ENCODE measurements at places on chromosomes 7 and 10.

DNA sequence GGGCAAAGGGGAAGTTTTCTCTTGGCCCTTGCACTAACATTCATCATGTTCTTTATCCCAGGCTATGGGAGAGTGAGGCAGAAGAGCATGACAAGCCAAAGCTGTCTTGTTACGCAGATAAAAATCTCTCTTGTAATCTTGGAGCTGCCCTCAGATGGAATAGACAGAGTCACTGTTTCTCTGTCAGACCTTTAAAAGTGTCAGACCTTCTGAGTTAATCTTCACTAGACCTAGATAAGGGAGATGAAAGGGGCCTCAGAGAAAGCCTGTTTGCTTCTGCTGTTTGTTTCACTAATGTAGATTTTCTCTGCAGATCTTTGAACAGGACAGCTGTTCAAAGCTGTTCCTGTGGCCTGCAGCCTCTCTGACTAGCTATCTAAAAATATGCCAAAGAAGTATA lies 112.9 kb downstream of the KIF20B start:
- DNase-seq = no peak

- DNase-seq = no peak
Measured at GRCh38 chr7:67659091-67659490, 662.5 kb downstream of the TYW1 start.

GRCh38 chr10:46555366-46555712 lies 1.1 kb downstream of the GPRIN2 start:
- DNase-seq = no peak

DNA sequence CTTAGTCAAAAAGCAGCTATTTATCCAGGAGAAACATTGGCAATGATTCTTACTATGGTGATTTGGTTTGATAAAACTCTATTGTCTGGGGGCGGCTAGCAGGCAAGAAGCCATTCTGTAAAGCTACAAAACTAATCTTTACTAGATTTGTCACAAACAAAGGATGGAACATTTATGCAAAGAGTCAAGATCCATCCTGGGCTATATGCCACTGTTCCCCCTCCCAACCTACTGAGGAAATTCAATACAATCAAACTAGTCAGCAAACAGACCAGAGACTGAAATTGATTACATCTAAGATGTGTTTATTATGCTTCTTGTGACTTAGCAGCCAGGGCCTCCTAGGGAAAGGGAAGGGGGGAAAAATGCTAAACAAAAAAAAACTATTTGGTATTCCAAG lies 397.6 kb downstream of the GPAM start:
- DNase-seq = no peak

DNA sequence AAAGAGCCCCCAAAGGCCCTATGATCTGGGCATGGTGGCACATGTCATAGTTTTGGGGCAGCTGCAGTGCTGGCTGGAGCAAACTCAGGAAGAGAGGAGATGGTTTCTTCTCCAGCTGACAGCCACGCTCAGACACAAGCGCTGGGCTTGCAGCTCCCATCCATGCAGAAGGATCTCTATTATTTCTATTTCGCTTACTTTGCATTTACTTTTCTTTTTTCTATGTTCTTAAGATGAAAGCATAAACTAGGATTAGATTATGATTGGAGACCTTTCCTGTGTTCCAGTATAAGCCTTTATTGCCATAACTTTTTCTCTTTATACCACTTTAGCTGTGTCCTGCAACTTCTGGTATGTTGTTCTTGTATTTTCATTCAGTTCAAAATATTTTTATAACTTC lies 5.0 kb downstream of the JAKMIP3 start:
- DNase-seq = no peak

GRCh38 chr7:94243066-94243711 lies 151.5 kb upstream of the COL1A2 start:
- no peak for DNase-seq

GRCh38 chr7:83457022-83457892 lies 191.7 kb downstream of the SEMA3E start:
- DNase-seq = no peak

- no peak for DNase-seq
Measured at GRCh38 chr10:85311613-85312337, 983.4 kb downstream of the CCSER2 start.

DNA sequence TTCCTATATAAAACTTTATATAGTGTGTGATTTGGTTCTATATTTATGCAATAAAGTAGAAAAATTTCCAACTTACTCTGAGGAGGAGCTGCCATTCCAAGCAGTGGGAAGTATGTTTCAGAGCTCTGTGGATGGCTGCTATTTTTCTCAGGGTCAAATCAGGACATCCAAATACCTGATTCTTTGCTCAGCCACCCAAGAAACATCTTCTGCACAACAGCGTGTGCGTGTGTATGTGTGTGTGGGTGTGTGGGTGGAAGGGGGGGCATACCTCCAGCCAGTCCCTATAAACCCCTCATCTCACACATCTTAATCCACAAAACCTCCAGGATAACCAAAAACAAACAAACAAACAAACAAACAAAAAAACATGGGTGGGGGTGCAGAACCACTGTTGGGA lies 66.3 kb upstream of the EMX2 start:
- DNase-seq = no peak

DNA sequence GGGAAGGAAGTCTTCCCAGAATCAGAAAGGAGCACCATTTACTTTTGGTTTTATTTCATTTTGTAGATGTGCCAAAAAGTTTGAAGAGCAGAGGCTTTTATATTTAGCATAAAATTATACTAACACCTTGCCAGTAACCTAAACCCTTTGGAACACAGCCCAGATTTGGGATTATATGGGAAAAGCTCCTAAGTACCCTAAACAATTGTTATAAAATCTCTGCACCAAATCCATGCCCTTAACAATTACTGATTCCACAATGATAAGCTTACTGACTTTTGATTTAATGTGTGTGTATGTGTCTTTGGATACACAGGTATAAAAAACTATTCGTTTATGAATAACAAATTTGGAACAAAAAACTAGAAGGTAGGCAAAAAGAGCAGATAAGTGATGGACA lies 39.0 kb upstream of the TMEM229A start:
- no peak for DNase-seq

DNA sequence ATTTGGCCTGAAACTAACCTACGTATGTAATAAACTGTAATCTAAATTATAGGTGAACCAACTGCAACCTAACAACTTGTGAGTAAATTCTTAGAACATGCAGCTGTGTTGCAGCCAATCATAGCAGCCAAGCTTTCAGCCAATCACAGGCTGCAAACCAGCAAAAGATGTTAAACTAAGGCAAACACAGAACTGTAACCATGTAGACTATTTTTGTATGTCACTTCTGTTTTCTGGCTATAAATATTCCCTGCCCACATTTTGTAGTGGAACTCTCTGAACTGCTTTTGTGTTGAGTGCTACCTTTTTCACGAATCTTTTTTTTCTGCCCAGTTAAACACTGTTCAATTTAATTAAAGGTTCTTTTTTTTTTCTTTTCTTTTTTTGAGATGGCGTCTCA lies 28.2 kb upstream of the ZPBP start:
- DNase-seq = no peak

- DNase-seq = no peak
Measured at GRCh38 chr7:129376076-129376777, 58.0 kb upstream of the STRIP2 start.

Data from BJ (cell line).